Mucosa of descending colon (tissue), 3 donors: ENCODE measurements at places on chromosomes 12 and 14. TPM values are rescaled to one million over a fixed set of nuclear protein-coding genes. Genes with fewer than 3 reads are reported as not detected.

CD69 gene
- 2.4 TPM for total RNA-seq

LRRC10 gene
- not detected for total RNA-seq

PPP1R36 gene
- 10.4 TPM for total RNA-seq

NTN4 gene
- 15.9 TPM for total RNA-seq

MYL2 gene
- 13.2 TPM for total RNA-seq

SMIM41 gene
- total RNA-seq, result 0.41 TPM

AKAP5 gene
- total RNA-seq, result 3.9 TPM

IL22 gene
- total RNA-seq, result not detected

ERC1 gene
- total RNA-seq, result 49.6 TPM

TPPP2 gene
- 0.58 TPM for total RNA-seq
